ENCODE measurements at places on chromosomes 7 and 10.

DNA sequence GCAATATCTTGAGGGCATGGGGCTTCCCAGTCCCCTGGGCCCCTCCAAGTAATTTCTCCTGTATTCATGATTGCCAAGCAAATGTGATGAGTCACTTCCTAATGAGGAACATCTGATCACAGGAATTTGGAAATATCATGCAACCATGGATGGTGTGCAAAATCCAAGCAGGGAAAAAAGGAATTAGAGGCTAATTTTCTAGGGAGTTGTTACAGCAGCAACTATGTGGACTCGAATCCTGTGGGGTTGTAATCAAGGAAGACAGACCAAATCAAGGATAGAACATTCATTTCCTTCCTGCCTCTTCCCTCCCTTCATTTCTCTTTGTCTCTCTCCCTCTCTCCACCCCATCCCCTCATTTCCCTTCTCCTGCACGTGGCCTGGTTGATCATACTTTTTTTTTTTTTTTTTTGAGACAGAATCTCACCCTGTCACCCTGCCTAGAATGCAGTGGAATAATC, 23.9 kb upstream of the AGFG2 start:
- no peak for DNase-seq

- DNase-seq: no peak
Measured at GRCh38 chr7:26680587-26680986, 183.8 kb downstream of the SKAP2 start.

DNA sequence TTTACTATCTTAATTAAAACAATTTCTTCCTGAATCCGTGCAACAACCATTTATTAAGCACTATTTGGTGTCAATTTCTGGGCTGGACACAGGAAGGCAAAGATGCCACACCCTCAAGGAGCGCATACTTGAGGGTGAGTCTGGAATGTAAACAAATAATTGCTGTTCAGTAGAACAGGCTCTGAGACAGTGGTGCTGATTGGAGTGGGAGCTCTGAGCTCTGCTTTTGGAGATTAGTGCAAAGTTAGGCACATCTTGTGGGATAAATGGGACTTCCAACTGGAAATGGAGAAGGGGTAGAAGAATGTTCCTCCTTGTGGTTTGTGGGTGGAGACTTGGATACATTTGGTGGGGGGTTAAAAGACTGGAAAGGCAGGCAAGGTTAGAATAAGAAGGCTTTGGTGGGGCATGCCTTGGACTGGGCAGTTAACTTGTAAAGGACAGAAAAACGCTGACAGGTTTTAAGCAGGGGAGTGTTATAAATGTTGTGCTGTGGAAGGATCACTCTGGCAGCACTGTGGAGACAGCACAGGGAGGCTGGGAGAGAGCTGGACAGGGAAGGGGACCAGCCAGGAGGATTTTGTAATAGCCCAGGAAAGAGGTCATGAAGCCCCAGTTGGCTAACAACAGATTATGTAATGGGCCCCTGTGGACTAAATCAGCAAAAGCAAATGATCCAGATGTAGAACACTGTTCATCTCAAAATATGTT, 80.7 kb downstream of the ZNF365 start:
- no peak for DNase-seq

DNA sequence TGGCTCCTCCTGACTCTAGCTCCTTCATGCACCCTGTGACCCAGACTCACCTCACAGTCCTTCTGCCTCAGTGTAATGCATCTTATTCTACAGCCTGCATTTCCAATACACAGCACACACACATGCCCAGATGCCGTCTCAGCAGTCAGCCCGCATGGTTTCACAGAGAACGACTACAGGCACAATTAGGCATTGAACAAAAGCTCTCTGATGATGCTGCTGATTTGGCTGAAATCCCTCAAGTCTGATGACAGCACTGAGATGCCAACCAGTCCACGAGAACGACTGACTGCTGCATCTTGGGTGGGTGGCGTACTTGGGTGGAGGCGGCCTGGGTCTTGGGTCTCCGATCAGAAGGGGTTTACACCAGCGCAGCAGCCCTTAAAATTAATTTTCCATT, 200.4 kb downstream of the TAX1BP1 start:
- no peak for DNase-seq

All from activated T-cell treated with anti-CD3 and anti-CD28 coated beads, Interleukin-2, amount 50 U/mL, for 1 hour (primary cell).